ENCODE measurements at places on chromosomes 2 and 18.

GRCh38 chr18:7584646-7585275 is 17.6 kb downstream of the PTPRM start:
- no peak for DNase-seq

- DNase-seq, result no peak
These were observed 1072.4 kb upstream of the ZEB2 start for GRCh38 chr2:145592361-145592760.

DNA sequence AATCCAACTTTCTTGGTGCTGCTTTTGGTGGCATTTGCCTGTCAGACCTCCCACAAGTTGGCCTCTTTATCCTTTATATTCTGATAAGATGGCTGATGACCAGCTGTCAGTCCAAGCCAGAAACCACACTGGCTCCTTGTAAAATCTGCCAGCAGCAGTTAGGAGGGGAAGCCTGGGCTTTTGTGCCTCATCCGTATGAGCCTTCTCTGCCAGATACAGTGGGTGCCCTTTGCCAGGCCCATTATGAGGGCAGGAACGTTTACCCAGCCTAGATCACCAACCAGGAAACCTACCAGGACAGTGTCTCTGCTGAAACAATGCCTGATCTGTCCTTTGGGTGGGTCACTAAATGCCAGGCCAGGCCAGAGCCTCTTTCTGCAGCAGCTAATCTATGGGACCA is 202.9 kb upstream of the SP5 start:
- DNase-seq, result no peak

- DNase-seq, result peak; percentile 57
These were observed 5.7 kb downstream of the CALCRL start for GRCh38 chr2:187442378-187442777.

DNA sequence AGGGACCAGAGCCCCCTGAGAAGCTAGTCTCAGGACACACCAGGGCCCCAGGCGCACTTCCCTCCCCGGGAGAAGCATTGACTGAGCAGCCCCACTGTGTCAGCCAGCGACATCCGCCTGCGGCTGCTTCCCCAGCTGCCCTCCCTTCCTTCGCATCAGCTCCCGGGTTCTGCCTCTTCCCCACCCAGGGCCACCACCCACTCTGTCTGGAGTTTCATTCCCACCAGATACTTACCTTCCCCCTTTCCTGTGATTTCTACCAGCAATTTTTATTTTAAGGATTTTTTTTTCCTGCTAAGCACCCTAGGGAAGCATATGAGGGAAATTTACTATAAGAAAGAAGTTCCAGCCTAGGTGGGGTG is 99.2 kb downstream of the SMAD7 start:
- no peak for DNase-seq

DNA sequence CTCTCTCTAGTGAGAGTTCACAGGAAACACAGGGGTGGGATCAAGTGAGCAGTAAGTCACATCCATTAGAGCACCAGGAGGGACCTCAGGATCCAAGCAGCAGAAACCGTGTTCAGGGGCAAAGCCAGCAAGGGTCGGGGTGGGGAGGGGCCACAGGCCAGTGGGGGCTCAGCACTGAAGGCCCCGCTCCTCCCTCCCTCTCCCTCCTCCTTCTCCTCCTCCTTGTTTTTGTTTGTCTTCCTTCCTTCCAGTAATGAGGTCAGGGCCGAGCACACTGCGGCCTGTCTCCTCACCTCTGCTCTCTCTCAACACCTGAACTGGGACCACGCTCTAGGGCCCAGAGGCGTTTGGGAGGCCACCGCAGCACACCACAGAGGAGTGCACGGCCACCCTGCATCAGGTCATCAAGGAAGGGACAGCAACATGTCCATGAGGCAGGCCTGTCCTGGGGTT is 20.9 kb downstream of the MTERF4 start:
- DNase-seq, result no peak

- no peak for DNase-seq
These were observed 68.4 kb downstream of the KIAA2012 start for GRCh38 chr2:202141329-202141947.
